Upper lobe of right lung (tissue), 1 donor: ENCODE measurements at places on chromosomes 11 and 22.

DNA sequence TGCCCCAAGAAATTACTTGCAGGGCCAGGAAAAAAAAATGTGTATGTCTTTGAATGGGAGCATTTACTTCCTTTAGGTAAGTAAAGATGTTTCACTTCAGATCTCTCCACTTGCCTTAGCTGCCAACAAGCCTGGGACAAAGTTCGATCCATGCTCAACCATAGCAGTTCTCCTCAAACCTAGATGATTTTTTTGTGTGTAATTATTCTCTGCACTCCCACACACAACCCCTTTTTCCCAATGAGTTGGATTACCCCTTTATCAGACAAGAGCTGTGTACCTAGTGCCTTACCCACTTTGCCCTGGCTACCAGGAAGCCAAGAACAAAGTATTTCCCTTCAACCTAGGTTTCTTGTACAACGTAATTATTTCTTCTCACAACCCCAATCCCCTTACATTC is 35.6 kb downstream of the TPBGL start:
- H3K4me3 ChIP-seq, result no peak overlapping the region
- peaks cover 88% of the 10 kb centered on the region for H3K36me3 ChIP-seq
- peaks cover 15% of the 10 kb centered on the region for H3K4me1 ChIP-seq
- DNase-seq, result no peak
- H3K27me3 ChIP-seq, result no peaks in the 10 kb centered on the region

DNA sequence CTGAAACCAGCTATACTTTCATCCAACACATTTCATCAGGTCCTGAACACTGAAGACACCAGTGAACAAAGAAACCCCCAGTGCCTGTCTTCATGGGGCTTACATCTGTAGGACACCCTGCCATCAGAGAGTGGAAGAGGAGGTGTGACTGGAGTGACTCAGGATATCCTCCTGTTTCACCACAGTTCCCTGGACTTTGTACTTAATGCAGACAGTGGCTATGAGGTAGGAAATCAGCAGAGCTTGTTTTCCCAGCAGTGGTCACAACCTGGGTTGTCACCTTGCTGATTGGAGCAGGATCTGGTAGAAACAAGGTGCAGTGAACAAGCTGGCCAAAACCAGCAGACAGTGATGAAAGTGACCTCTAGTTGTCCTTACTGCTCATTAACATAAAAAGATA is 128.8 kb downstream of the KIRREL3 start:
- H3K27ac ChIP-seq, result no peak overlapping the region
- no peaks in the 10 kb centered on the region for H3K27me3 ChIP-seq

GRCh38 chr11:111148953-111149352 is 96.6 kb upstream of the POU2AF2 start:
- no peak overlapping the region for H3K27ac ChIP-seq
- H3K4me1 ChIP-seq, result no peaks in the 10 kb centered on the region
- DNase-seq, result no peak
- H3K36me3 ChIP-seq, result no peaks in the 10 kb centered on the region
- H3K4me3 ChIP-seq, result no peak overlapping the region
- no peaks in the 10 kb centered on the region for H3K27me3 ChIP-seq

DNA sequence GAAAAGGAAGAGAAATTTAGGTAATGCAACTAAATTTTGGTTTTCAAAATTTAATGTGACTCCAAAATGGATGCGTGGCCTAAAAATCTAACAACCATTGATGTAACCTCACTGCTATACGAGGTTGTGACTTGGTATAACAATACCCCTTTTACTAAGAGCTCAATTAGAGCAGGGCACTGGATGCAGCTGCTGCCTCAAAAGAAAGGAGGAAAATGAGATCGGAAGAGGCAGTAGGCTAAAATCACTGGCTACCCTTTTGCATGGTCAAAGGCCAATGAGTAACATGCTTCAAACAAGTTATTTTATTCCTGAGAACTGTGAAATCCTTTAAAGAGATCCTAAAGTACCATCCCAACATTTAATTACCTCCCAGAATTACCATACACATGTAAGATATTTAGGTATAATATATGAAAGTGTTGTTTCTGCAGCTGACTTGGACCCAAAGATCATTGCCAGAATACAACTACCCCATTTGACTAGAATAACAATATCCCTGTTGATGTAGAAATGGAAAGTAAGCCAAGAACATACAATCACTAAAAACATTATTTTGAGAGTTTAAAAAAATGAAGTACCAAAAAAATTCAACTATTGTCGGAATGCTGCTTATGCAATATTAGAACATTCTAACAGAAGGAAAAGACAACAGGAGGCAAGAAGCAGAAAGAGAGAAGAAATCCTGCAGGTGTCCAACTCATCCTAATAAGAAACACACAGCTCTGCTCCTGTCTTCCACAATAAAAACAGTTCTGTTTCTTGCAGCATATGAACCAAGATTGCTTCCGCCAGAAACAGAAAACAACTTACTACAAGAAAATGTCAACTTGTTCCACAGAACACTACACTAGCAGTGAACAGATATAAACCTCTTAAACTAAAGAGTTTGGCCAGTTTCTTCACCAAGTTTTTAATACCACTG is 15.0 kb downstream of the SIK3 start:
- H3K36me3 ChIP-seq, result no peaks in the 10 kb centered on the region
- no peak for DNase-seq
- H3K4me3 ChIP-seq, result no peak overlapping the region

GRCh38 chr11:121464352-121464946 is 11.7 kb upstream of the SORL1-AS1 start:
- DNase-seq, result no peak
- H3K27ac ChIP-seq, result no peak overlapping the region
- H3K4me1 ChIP-seq, result peaks cover 37% of the 10 kb centered on the region
- no peaks in the 10 kb centered on the region for H3K36me3 ChIP-seq
- H3K4me3 ChIP-seq, result no peak overlapping the region
- H3K27me3 ChIP-seq, result no peaks in the 10 kb centered on the region

- no peak overlapping the region for H3K4me3 ChIP-seq
- no peaks in the 10 kb centered on the region for H3K36me3 ChIP-seq
- no peaks in the 10 kb centered on the region for H3K27me3 ChIP-seq
- peak overlapping the region; percentile 33 for H3K27ac ChIP-seq
- peaks cover 22% of the 10 kb centered on the region for H3K4me1 ChIP-seq
- DNase-seq, result no peak
These were observed 32.9 kb downstream of the SIK2 start for GRCh38 chr11:111634981-111635705.

- peaks cover 12% of the 10 kb centered on the region for H3K4me1 ChIP-seq
- no peak overlapping the region for H3K27ac ChIP-seq
- H3K36me3 ChIP-seq, result no peaks in the 10 kb centered on the region
- H3K4me3 ChIP-seq, result no peak overlapping the region
These were observed 56.6 kb downstream of the FAM83F start for GRCh38 chr22:40051322-40051721.

DNA sequence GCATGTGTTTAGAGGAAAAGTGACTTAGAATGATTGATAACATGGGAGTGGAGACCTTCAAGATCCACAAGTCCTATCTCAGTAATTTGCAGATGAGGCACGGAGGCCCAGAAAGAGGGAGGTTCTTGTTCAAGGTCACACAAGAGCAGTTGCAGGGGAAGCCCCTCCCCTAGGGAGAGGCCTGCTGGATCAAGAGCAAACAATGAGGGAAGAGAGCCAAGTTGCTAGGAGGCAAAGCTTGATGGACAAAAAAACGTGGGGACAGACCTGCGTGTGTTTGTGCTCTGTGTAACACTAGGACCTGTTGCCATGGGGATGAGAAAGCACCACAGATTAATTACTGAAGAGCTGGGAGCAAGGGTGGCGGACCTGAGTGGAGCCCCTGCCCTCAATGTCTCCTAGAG is 6.4 kb upstream of the MFRP start:
- peaks cover 7% of the 10 kb centered on the region for H3K27me3 ChIP-seq
- H3K27ac ChIP-seq, result peak overlapping the region; percentile 39
- no peaks in the 10 kb centered on the region for H3K36me3 ChIP-seq
- no peak for DNase-seq

- no peaks in the 10 kb centered on the region for H3K27me3 ChIP-seq
- no peak overlapping the region for H3K27ac ChIP-seq
- H3K36me3 ChIP-seq, result no peaks in the 10 kb centered on the region
- no peak overlapping the region for H3K4me3 ChIP-seq
- no peaks in the 10 kb centered on the region for H3K4me1 ChIP-seq
- no peak for DNase-seq
These were observed 87.8 kb upstream of the FAT3 start for GRCh38 chr11:92136797-92137196.

DNA sequence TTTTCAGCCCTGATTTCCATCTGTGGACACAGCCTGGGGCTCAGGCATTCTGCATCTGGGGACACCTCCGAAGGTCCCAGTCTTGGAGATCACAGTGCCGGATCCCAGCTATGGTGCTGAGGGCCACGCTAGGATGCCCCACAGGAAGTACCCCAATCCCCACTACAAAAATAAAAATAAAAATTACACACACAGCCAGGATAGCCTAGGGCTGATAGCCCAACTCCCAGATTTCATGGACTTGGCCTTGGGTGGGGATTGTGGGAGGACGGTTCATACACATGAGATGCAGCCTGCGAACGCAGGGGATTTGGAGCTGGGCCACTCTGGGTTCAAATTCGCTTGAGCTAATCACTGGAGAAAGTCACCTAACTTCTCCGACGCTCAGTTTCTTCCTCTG is 237.7 kb downstream of the BUD13 start:
- no peaks in the 10 kb centered on the region for H3K4me1 ChIP-seq
- no peak overlapping the region for H3K27ac ChIP-seq
- H3K36me3 ChIP-seq, result no peaks in the 10 kb centered on the region
- H3K4me3 ChIP-seq, result no peak overlapping the region
- no peak for DNase-seq

DNA sequence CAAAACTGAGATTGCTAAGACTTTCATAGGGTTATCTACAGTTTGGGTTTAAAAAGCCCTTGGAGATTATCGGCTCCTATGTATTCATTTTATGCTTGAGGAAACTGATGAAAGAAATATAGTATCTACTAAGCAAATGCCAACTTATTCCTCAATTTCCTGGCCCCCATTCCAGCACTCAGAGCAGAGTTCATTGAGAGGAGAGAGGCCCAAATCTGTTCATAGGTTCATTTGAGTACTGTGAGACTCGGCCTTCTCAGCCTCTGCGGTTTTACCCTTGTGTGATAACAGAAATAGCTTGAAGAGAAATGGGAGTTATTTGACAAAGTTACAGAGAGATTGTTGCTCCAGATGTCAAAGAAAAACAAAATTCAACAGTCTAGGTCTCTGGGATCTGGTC is 226.7 kb upstream of the ARHGAP42 start:
- no peak overlapping the region for H3K27ac ChIP-seq
- no peak overlapping the region for H3K4me3 ChIP-seq
- H3K27me3 ChIP-seq, result no peaks in the 10 kb centered on the region
- no peaks in the 10 kb centered on the region for H3K36me3 ChIP-seq

DNA sequence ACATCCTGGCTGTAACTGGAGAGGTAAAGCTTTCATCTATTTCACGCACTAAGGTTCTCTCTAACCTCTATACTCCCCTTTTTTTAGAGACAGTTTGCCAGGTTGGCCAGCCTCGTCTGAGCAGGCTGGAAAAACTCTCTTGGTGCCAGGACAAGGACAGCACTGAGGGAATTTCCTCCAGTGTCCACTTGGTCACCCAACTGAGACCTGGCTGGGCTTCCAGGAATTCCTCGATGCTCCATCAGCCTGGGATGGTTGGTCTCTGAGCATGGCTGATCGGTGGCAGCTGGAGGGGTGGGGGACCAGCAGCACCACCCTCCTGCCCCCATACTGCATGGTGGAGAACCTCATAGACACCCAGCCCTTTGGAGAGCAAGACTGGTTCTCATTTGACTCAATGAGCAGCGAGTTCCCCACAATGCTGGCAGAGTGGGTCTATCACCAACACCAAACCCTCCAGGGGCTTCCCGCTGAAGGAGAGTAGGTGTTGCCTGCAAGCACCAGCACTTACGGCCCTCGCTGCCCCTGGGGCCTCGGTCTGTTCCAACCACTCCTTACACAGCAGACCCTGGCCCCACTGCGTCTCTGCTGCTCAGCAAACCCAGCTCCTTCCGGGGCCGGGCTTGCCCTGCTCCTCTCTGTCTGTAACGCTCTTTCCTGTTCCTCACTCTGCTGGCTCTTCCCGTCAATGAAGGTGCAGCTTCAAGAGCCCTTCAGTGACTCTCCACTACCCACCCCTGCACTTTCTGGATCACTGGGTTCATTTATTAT is 122.2 kb downstream of the ST3GAL4 start:
- H3K4me3 ChIP-seq, result no peak overlapping the region
- DNase-seq, result no peak
- H3K27ac ChIP-seq, result no peak overlapping the region
- no peaks in the 10 kb centered on the region for H3K27me3 ChIP-seq
- no peaks in the 10 kb centered on the region for H3K36me3 ChIP-seq

DNA sequence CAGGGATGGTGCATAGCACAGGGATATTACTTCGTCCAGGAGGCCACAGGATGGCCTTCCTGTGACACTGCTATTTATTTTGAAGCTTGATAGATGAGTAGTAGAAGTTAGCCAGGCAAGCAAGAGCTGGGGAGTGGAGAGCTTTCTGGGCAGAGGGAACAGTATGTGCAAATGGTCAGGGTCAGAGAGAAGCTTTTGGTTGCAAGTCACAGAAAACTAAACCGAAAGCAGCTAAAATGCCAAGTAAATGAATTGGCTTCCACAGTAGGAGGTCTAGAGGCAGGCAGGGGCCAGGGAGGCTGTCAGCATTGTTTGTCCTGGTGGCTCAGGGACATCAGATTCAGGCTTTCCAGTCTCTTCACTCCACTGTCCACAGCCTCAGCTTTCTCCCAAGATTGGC is 247.5 kb downstream of the GRIK4 start:
- H3K36me3 ChIP-seq, result no peaks in the 10 kb centered on the region
- no peaks in the 10 kb centered on the region for H3K27me3 ChIP-seq
- H3K4me1 ChIP-seq, result no peaks in the 10 kb centered on the region
- H3K4me3 ChIP-seq, result no peak overlapping the region
- H3K27ac ChIP-seq, result no peak overlapping the region

- H3K4me3 ChIP-seq, result no peak overlapping the region
- H3K4me1 ChIP-seq, result no peaks in the 10 kb centered on the region
- H3K36me3 ChIP-seq, result peaks cover 2% of the 10 kb centered on the region
- H3K27me3 ChIP-seq, result no peaks in the 10 kb centered on the region
- H3K27ac ChIP-seq, result no peak overlapping the region
These were observed 11.0 kb upstream of the TMEM121B start for GRCh38 chr22:17132112-17132511.

DNA sequence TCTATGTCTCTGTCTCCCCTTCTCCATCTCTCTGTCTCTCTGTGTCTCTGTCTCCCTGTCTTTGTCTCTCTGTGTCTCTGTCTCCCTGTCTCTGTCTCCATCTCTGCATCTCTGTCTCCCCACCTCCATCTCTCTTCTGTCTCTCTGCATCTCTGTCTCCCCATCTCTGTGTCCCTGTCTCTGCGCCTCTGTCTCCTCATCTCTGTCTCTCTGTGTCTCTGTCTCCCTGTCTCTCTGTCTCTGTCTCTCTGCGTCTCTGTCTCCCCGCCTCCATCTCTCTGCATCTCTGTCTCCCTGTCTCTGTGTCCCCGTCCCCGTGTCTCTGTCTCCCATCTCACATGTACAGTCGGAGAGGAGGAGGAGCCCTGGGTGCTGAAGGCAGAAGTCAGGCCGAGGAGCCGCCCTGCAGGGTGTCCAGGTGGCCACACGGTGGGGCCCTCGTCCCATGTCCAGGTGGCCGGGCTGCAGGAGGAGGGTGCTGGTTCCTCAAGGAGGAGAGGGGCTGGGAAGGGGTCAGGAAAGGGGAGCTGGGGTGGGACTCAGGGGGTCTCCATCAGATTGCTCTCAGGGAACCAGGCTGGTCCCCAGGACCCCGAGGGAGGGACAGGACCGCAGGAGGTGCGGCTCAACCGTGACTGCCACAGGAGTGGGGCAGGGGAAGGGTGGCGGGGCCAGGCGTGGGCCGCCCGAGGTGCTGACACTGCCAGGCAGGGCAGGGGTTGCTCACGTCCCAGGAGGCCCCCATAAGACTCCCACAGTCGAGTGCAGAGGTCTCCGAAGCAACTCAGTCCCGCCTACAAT is 25.6 kb upstream of the TH start:
- no peak overlapping the region for H3K4me3 ChIP-seq
- peaks cover 3% of the 10 kb centered on the region for H3K4me1 ChIP-seq
- DNase-seq, result peak; percentile 90
- H3K27me3 ChIP-seq, result peaks cover 5% of the 10 kb centered on the region
